ENCODE measurements at places on chromosomes 3 and 15. TPM values are rescaled to one million over a fixed set of nuclear protein-coding genes. Genes with fewer than 3 reads are reported as not detected.

ACOX2 gene
- total RNA-seq: 1.5 TPM

COL8A1 gene
- 653 TPM for total RNA-seq

CCDC14 gene
- 19.5 TPM for total RNA-seq

EFCAB12 gene
- total RNA-seq: not detected

FHIT gene
- total RNA-seq: 0.56 TPM

ENTPD3 gene
- 0.09 TPM for total RNA-seq

CA12 gene
- 0.79 TPM for total RNA-seq

SCAANT1 gene
- not detected for total RNA-seq

GNAT1 gene
- total RNA-seq: not detected

Measured in dermis blood vessel endothelial cell (primary cell).